ENCODE measurements at places on chromosomes 16 and 17.

GRCh38 chr17:33520426-33521330, 227.6 kb upstream of the ASIC2 start:
- DNase-seq = peak; percentile 86

- no peak for DNase-seq
Measured at GRCh38 chr17:80931421-80932265, 60.0 kb upstream of the CHMP6 start.

DNA sequence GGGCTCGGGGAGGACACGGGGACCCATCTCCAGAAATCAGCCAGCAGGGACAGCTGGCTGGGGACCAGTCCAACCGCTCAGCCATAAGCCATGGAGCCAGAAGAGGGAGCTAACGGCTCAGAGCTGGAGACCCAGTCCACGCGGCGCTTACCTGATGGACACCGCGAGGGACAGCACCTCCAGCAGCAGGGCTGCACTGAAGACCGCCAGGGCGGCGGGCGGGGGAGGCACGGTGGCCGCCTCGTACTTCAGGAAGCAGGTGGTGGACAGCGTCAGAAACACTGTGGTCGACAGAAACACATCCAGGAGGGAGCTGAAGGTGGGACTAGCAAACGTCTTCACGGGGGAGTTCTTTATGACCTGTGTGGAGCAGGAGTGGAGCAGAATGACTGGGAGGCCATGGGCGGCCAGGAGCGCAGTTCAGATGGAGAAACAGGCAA, 102.6 kb upstream of the CREBBP start:
- DNase-seq = peak; percentile 72

DNA sequence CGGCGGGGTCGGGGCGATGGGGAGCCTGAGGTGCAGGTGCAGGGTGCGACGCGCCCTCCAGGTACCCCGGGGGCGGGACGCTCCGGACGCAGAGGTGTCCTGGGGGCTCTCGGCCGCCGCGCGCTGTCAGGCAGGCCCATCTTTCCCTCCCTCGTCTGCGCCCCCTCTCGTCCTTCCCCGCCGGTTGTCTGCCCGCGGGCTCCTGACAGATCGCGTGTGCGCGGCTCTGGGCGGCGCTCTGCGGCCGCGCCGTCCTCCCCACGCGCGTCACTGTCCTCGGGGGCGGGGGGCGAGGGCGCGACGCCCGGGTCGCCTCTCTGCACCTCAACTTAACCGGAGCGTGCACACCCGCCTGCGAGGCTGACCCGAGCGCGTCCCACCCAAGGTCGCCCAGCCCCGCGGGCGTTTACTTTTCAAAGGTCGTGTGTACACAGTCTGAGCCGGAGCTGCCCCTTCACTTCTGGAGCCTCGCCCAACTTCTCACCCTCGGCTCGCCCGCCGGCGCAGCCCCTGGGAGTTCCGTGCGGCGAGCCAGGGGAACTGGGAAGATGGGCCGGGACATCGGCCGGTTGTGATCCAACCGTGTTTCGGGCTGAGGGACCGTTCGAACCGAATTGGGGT, 512 bp downstream of the AKAP1 start:
- DNase-seq = peak; percentile 66

- DNase-seq = no peak
Measured at GRCh38 chr17:38672788-38673706, 1.7 kb downstream of the EPOP start.

GRCh38 chr17:29707212-29707571, 84.5 kb upstream of the CORO6 start:
- DNase-seq = no peak

DNA sequence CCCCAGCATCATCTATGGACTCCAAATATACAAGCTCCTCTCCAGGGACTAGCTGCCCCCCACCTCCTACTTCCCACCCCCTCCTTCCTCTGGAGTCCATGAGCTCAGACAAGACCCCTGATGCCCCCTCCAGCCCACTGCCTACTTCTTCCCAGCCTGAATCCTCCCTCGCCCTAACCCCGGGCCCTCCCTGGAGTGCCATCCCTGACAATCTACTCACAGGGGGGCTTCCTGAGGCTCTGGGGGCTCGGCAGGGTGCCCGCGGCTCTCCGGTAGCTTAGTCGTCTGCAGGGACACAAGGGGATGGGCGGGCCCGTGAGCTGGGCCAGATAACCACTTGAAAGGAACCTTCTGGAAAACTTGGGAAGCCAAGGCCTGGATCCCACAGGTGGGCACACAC, 15.1 kb downstream of the MPP3 start:
- no peak for DNase-seq

DNA sequence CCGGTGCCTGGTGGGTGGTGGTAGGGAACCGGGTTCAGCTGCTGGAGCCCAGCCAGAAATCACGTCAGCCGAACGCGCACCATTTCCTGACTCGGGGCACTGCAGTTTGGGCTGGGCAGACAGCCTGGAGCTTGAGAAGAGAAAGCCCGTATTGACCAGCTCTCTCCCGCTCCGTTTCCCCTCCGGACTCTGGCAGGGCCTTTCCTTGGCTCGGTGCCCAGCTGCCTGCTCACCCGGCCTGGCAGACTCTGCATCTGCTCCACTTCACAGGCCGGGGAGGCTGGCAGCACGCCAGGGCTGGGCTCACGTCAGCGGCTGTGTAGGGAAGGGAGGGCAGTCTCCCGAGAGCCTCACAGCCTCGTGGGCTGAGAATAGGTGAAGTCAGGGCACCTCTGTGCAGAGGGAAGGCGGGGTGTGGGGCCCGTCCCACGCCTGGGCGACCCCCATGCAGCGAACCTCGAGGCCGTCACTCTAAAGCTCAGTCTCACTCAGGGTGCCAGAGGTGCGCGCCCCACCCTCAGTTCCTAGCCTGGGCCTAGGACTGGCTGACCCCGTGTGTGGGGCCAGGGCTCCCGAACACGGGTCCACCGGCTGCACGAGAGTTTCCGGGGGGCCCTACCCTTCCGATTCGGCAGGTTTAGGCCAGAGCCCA, 59.1 kb downstream of the OR1D5 start:
- no peak for DNase-seq

GRCh38 chr16:75309899-75310430, 58.5 kb upstream of the BCAR1 start:
- DNase-seq = no peak

GRCh38 chr17:7508846-7509245, 24.7 kb downstream of the POLR2A start:
- no peak for DNase-seq

DNA sequence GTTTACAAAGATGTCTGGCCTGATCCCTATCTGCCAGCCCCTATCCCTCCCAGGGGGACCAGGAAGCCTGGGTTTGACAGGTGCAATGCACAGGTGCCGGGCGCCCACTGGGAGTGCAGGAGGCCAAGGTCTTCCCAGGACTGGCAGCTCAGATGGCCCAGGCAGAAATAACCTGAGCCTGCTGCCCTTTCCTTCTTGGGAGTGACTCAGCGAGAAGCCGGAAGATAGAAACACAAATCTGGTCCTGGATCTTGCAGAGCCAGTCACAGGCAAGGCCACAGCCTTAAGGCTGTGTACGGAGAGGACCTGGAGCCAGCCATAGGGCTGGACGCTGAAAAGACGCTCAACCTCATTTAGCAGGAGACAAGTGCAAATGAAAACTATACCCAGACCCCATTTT, 27.7 kb downstream of the GPR142 start:
- DNase-seq = no peak

DNA sequence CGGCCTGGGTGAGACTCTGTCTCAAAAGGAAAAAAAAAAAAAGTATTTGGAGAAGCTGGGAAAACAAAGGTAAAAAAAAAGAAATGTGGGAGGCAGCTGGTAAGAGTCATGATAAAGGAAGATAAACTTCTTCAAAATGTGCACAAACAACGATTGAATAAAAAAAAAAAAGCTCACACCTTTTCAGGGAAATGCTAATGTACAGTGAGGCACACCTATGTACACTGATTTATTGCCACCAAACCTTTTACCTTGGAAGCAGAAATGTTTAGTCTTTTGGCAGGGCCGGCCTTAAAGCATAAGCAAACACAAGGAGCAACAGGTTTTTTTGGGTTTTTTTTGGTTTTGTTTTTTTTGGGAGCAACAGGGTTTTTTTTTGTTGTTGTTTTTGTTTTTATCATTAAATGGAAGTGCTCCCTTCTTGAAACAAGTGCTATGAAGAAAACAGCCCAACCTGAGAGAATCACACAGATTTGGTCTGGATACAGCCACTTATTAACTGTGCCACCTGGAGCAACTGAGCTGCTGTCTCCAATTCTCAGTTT, 29.8 kb upstream of the KCNJ2 start:
- DNase-seq = no peak

GRCh38 chr16:83066881-83067280, 440.1 kb downstream of the CDH13 start:
- no peak for DNase-seq

DNA sequence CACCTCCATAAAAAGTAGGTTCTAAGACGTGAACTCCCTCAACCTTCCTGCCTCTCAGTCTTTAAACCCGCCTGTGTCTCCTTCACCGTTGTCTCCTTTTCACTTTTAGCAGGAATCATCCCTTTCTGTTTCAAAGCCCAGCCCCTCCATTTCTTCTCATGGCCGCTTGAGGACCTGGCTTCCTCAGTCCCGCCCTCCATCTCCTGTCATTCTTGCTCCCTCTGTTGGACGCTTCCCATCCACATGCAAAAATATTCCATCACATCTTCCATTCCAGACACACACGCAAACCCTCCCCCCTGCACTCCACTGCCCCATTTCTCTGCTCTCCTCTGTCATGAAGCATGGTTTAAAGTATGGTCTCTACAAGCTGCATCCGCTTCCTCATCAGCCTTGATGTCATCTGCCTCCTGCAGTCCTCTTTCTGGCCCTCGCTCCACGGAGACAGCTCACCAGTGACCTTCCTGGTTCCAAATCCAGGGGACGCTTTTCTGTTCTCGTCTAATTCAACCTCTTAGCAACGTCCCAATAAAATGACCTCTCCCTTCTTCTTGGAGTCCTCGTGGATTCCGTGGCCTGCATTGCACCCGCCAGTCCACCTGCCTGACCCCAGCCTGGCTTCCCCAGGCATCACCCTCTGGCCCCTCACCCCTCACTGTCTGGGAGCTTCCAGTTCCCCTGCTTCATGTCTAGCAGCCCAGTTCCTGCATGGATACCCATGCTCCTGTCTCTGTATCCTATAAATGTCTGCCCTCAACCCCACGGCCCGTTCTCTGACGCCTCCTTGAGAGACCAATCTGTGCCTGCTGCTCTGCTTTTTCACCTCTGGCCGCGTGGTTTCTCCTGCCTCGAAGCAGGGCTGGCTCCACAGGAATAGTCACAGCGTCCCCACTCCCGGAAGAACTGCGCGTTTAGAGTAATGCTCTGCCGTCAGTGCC, 26.2 kb downstream of the ANKRD40 start:
- peak; percentile 50 for DNase-seq

- no peak for DNase-seq
Measured at GRCh38 chr16:80288616-80289015, 252.2 kb upstream of the DYNLRB2 start.

All from endothelial cell (in vitro differentiated cells).